ENCODE measurements at places on chromosomes 1 and 21.

DNA sequence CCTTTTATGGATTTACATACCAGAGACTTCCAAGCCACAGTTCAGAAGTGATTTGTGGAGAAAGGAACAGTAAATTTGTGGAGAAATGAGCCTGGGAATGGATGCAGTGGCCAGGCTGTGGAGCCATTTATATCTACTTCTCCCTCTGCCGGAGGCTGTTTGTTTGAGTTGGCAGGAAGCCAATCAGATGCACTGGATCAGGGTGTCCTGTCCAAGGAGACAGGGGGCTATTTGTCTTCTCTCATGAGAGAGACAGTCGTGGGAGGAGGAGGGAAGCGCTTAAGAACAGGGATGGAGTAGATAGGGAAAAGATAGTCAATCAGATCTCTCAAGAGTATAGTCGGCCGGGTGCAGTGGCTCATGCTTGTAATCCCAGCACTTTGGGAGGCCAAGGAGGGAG lies 2.8 kb upstream of the HAPLN2 start:
- peak; percentile 41 for DNase-seq

GRCh38 chr1:85356130-85356529 lies 79.7 kb upstream of the BCL10 start:
- DNase-seq, result no peak

GRCh38 chr1:201676197-201676596 lies 137.3 kb downstream of the NAV1 start:
- peak; percentile 60 for DNase-seq

- peak; percentile 83 for DNase-seq
Measured at GRCh38 chr21:34029743-34030528, 43.4 kb upstream of the MRPS6 start.

DNA sequence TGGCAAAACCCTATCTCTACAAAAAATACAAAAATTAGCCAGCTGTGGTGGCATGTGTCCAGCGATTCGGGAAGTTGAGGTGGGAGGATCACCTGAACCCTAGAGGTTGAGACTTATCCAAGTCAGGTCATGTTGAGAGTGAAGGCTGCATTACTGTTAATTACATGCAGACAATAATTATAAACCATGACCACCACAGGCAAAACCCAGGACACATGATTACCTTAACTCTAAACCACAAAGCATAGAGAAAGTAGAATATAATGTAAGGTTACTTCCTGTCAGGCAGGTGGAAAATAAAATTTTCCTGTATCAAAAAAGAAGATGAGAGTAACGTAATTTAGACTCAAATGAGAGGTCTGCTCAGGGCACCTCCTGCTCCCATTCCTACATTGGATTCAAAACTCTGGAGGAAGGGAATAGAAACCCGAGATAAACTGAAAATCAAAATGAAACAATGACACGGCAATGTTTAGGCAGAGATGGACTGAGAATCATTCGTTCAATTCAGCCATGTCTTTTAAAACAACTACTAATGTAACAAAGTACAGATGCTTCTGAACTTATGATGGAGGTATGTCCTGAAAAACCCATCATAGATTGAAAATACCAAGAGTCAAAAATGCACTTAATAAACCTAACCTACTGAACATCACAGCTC lies 33.6 kb downstream of the RGS8 start:
- DNase-seq, result no peak
